Cardiac muscle cell (in vitro differentiated cells and primary cell): ENCODE measurements at places on chromosomes 4 and X.

GRCh38 chrX:10769195-10769594 is 148.8 kb upstream of the MID1 start:
- no peak overlapping the region for H3K4me3 ChIP-seq
- H3K4me1 ChIP-seq: no peaks in the 10 kb centered on the region
- DNase-seq: peak; percentile 55
- peak overlapping the region; percentile 49 for H3K27ac ChIP-seq
- H3K36me3 ChIP-seq: no peaks in the 10 kb centered on the region

DNA sequence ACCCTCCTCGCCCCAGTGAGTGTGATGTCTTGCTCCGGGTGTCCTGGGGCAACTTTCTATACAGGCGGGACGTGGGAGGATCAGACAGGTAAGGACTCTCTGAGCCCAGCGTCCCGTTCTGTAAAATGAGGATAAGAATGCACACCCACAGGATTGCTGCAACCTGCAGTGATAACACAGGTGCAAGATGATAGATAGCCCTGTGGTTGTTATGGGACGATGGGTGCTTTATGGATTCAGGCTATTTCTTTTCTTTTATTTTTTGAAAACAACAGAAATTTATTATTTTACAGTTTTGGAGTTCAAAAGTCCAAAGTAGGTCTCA is 28.6 kb downstream of the BEX3 start:
- DNase-seq: no peak
- H3K4me3 ChIP-seq: peak overlapping the region; percentile 71
- H3K27me3 ChIP-seq: peaks cover 32% of the 10 kb centered on the region
- H3K4me1 ChIP-seq: peaks cover 7% of the 10 kb centered on the region
- H3K27ac ChIP-seq: no peak overlapping the region

DNA sequence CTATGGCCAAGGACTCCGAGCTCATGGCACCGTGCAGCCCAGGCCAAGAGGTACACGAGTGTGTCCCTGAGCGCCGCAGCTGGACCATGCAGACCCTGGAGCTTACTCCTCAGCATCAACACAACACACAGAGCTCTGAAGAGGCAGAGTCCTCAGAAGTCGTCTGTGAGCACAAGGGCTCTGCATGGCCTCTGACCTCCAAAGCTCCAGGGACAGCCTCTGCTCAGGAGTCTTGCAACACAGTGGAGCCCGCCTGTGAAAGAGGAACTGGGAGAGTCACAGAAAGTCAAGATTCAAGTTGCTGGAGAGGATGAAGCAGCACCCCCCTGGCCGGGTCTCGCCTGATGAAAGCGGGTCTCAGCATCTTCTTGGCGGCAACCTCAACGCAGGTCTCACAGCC is 2.9 kb downstream of the LRPAP1 start:
- no peaks in the 10 kb centered on the region for H3K36me3 ChIP-seq
- H3K4me1 ChIP-seq: peaks cover 26% of the 10 kb centered on the region
- no peak for DNase-seq
- no peak overlapping the region for H3K27ac ChIP-seq
- no peak overlapping the region for H3K4me3 ChIP-seq
- H3K27me3 ChIP-seq: no peaks in the 10 kb centered on the region

GRCh38 chrX:65635822-65636221 is 31.6 kb upstream of the MSN start:
- H3K4me3 ChIP-seq: no peak overlapping the region
- peak overlapping the region; percentile 81 for H3K27ac ChIP-seq
- peaks cover 10% of the 10 kb centered on the region for H3K4me1 ChIP-seq
- peak; percentile 10 for DNase-seq
- H3K27me3 ChIP-seq: no peaks in the 10 kb centered on the region
- H3K36me3 ChIP-seq: no peaks in the 10 kb centered on the region

- peaks cover 20% of the 10 kb centered on the region for H3K4me1 ChIP-seq
- peak; percentile 99 for DNase-seq
- H3K27me3 ChIP-seq: no peaks in the 10 kb centered on the region
- peak within 1 kb of the TSS; percentile 64 for H3K4me3 ChIP-seq
- no peaks in the 10 kb centered on the region for H3K36me3 ChIP-seq
- peak within 1 kb of the TSS; percentile 86 for H3K27ac ChIP-seq
These were observed at the start of gene PDGFRA for GRCh38 chr4:54228961-54229501. Gene PDGFRA (plus strand): TSS chr4:54229293. CDS start chr4:54258769, 29,476 bp downstream.

DNA sequence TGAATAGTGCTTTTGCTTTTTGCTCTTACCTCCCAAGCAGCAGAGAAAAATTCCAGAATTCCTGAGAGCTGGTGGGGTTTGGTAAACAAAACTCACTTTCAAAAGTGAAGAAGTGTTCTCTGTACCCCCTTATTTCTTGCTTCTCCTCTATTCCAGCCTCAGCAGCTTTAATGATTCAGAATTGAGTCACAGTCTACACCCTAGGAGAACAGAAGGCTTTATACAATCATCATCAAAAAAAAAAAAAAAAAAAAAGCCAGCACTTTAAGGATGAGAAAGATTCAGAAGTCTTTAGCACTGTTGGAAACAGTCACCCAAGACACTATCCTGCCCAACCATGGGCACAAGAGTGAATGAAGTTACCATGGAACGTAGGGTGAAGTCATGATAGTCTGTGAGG is 1583.1 kb upstream of the PCDH10 start:
- H3K27me3 ChIP-seq: no peaks in the 10 kb centered on the region
- DNase-seq: no peak
- no peak overlapping the region for H3K27ac ChIP-seq

- H3K36me3 ChIP-seq: no peaks in the 10 kb centered on the region
- H3K27ac ChIP-seq: no peak overlapping the region
- peaks cover 55% of the 10 kb centered on the region for H3K4me1 ChIP-seq
- no peak overlapping the region for H3K4me3 ChIP-seq
- H3K27me3 ChIP-seq: no peaks in the 10 kb centered on the region
These were observed 495.2 kb downstream of the INPP4B start for GRCh38 chr4:142350871-142351270.

DNA sequence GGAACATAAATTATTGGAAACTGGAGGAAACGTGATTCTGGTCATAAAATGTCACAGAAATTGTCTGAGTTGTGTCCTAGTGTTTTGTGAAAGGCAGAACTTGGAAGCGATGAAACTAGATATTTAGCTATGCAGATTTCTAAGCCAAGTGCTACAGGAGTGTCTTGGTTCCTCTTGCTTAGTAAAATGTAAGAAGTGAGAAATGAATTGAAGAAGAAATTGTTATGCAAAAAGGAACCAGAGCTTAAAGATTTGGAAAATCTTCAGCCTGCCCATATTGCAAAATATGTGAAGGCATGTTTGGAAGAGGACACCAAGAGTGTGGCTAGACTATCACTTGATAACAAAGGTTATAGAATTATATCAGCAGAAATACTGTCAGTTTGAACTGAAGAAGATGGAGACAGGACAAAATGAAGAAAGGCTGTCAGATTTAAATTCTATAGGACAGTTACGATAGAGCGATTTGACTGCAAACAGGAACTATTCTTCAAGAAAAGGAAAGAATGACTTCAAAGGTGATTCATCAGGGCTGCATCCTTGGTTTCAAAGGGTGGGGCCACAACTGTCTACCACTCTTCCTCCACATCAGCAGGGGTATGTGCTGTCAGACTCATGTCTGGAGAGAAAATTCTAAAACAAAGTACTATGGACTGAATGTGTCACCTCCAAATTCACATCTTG is 9.4 kb upstream of the CDS1 start:
- H3K27ac ChIP-seq: no peak overlapping the region
- H3K36me3 ChIP-seq: no peaks in the 10 kb centered on the region

- no peaks in the 10 kb centered on the region for H3K4me1 ChIP-seq
- no peaks in the 10 kb centered on the region for H3K27me3 ChIP-seq
- H3K27ac ChIP-seq: no peak overlapping the region
- H3K4me3 ChIP-seq: no peak overlapping the region
- DNase-seq: no peak
These were observed 698.6 kb downstream of the SH3BGRL start for GRCh38 chrX:81900522-81900921.

DNA sequence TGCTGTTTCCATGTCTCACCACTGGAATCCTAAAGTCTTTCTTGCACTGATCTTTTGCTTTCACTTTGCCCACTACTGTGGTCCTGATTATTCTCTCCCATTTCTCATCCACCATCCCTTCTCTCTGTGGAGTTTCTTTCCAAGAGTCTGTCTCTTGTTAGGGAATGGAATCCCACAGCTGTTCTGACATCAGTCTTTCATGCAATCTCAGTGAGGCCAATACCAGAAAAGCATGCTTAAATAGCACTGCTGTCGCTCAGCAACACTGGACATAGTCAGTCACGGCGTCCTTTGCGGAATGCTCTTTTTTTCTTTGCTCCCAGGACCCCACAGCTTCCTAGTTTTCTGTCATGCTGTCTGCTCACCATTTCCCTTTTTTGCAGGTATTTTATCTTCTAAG is 20.1 kb downstream of the SLITRK4 start:
- H3K27me3 ChIP-seq: no peaks in the 10 kb centered on the region
- no peak for DNase-seq
- H3K27ac ChIP-seq: no peak overlapping the region
- no peaks in the 10 kb centered on the region for H3K36me3 ChIP-seq
- H3K4me3 ChIP-seq: no peak overlapping the region

- no peak overlapping the region for H3K4me3 ChIP-seq
- no peak for DNase-seq
- no peaks in the 10 kb centered on the region for H3K27me3 ChIP-seq
- H3K36me3 ChIP-seq: no peaks in the 10 kb centered on the region
- H3K4me1 ChIP-seq: no peaks in the 10 kb centered on the region
- no peak overlapping the region for H3K27ac ChIP-seq
These were observed 822.2 kb downstream of the RPA4 start for GRCh38 chrX:97705936-97706335.

- DNase-seq: no peak
- H3K27ac ChIP-seq: no peak overlapping the region
- H3K4me1 ChIP-seq: peaks cover 4% of the 10 kb centered on the region
- H3K36me3 ChIP-seq: no peaks in the 10 kb centered on the region
- no peak overlapping the region for H3K4me3 ChIP-seq
These were observed 1037.1 kb downstream of the STPG2 start for GRCh38 chr4:97106161-97106560.

GRCh38 chrX:150310417-150310816 is 52.7 kb upstream of the MAMLD1 start:
- no peaks in the 10 kb centered on the region for H3K4me1 ChIP-seq
- no peaks in the 10 kb centered on the region for H3K27me3 ChIP-seq
- DNase-seq: no peak
- H3K27ac ChIP-seq: no peak overlapping the region
- H3K4me3 ChIP-seq: no peak overlapping the region
- no peaks in the 10 kb centered on the region for H3K36me3 ChIP-seq

DNA sequence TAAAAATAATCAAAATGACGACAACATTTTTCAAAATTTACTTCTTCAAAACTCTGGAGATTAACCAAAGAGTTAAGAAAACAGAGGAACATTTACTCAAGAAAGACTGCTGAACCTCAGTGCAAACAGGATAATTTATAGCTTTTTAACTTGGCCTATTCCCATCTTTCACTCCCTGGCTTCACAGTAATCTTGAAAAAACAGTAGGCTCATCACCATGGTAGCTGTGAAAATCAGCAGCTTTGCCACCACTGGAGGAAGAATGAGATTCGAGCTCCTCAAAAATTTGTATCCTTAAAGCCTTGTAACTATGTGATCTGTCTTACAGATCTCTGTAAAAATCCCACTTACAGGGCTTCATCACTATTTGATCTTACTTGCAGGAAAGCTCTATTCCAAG is 447.7 kb upstream of the CTSO start:
- DNase-seq: no peak
- no peaks in the 10 kb centered on the region for H3K27me3 ChIP-seq
- no peak overlapping the region for H3K4me3 ChIP-seq
- no peaks in the 10 kb centered on the region for H3K36me3 ChIP-seq
- no peak overlapping the region for H3K27ac ChIP-seq

- H3K27me3 ChIP-seq: no peaks in the 10 kb centered on the region
- no peak for DNase-seq
- H3K4me3 ChIP-seq: no peak overlapping the region
These were observed 351.0 kb upstream of the NR3C2 start for GRCh38 chr4:148793221-148793620.

GRCh38 chr4:3512279-3512678 is 19.9 kb downstream of the LRPAP1 start:
- peaks cover 34% of the 10 kb centered on the region for H3K36me3 ChIP-seq
- H3K27ac ChIP-seq: no peak overlapping the region
- no peak overlapping the region for H3K4me3 ChIP-seq
- no peaks in the 10 kb centered on the region for H3K4me1 ChIP-seq

- H3K4me1 ChIP-seq: peaks cover 8% of the 10 kb centered on the region
- peak; percentile 2 for DNase-seq
- no peaks in the 10 kb centered on the region for H3K27me3 ChIP-seq
- no peak overlapping the region for H3K27ac ChIP-seq
These were observed 133.8 kb downstream of the KLHL13 start for GRCh38 chrX:117982694-117983392.
